ENCODE measurements at places on chromosomes 7 and 10.
A peak's percentile ranks its signal among the peaks of the same experiment; 100 is the strongest.

GRCh38 chr10:91452063-91452462 lies 41.9 kb downstream of the HECTD2 start:
- no peak for DNase-seq

GRCh38 chr7:125561006-125561405 lies 631.4 kb upstream of the POT1 start:
- DNase-seq: no peak

- peak; percentile 48 for DNase-seq
Measured at GRCh38 chr7:139358541-139359365, 941 bp upstream of the LUC7L2 start.

- DNase-seq: peak; percentile 37
Measured at GRCh38 chr7:128361411-128362379, at the start of gene PRRT4. PRRT4 (minus strand) TSS chr7:128361690.
